Immature natural killer cell (primary cell): ENCODE measurements at places on chromosomes 5 and 9. TPM values are rescaled to one million over a fixed set of nuclear protein-coding genes. Genes with fewer than 3 reads are reported as not detected.

Gene CYSTM1
- 7.1 TPM for polyA plus RNA-seq

DNA sequence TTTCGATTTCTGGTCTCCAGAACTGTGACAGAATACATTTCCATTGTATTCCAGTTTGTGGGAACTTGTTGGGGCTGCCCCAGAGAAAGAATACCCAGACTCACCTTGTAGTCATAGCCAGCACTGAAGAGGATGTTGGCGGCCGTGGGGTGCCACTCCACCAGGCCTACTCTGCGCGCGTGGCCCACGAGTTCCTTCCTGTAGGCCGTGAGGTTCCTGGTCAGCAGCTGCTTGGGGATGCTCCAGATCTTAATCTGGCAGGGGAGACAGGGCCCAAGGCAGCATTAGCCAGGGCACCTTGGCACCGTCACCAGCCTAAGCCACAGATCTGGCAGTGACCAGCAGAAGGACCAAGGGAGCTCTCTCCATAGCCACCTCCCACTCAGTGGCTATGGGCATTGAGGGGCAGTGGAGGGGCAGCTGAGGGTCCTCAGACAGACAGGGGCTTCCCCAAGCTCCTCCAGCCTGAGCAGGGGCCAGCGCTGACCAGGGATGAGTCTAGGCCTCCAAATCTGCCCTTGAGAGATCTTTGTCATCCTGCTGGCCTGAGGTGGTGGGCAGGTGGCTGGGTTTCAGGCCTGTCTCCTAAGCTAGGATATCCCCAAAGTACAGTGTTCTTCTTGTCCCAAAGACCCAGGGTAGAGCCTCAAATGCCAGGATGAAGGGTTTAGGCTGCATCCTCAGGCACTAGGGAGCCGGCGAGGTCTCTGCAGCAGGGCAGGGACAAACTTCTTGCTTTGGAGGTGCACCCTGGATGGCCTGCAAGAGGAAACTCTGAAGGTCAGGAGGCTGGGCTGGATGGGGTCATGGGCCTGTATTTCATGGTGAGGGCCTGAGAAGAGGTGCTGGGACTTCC lies 15.9 kb upstream of the TRIM14 start:
- no peaks in the 10 kb centered on the region for H3K4me1 ChIP-seq
- no peaks in the 10 kb centered on the region for H3K36me3 ChIP-seq
- H3K27me3 ChIP-seq, result no peaks in the 10 kb centered on the region
- no peak overlapping the region for H3K27ac ChIP-seq
- H3K4me3 ChIP-seq, result no peak overlapping the region

Gene NUTM2G
- not detected for polyA plus RNA-seq

GRCh38 chr5:43592363-43592762 lies 10.6 kb upstream of the NNT start:
- no peaks in the 10 kb centered on the region for H3K27me3 ChIP-seq
- peaks cover 8% of the 10 kb centered on the region for H3K36me3 ChIP-seq
- no peak overlapping the region for H3K4me3 ChIP-seq
- H3K27ac ChIP-seq, result no peak overlapping the region

Gene PCDHGA1
- polyA plus RNA-seq, result not detected

DNA sequence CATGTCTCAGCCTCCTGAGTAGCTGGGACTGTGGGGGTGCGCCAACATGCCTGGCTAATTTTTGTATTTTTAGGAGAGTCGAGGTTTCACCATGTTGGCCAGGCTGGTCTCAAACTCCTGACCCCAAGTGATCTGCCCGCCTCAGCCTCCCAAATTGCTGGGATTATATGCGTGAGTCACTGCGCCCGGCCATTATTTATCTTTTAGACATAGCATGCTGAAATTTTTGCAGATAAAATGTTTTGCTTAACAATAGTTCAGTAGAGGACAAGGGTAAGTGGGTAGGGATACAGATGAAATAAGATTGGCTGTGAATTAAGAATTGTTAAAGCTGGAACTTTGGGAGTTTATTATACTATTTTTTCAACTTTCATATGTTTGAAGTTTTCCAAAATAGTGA lies 150.8 kb upstream of the GRHPR start:
- peaks cover 18% of the 10 kb centered on the region for H3K36me3 ChIP-seq
- H3K4me3 ChIP-seq, result no peak overlapping the region
- peaks cover 6% of the 10 kb centered on the region for H3K4me1 ChIP-seq
- no peak for DNase-seq

DNA sequence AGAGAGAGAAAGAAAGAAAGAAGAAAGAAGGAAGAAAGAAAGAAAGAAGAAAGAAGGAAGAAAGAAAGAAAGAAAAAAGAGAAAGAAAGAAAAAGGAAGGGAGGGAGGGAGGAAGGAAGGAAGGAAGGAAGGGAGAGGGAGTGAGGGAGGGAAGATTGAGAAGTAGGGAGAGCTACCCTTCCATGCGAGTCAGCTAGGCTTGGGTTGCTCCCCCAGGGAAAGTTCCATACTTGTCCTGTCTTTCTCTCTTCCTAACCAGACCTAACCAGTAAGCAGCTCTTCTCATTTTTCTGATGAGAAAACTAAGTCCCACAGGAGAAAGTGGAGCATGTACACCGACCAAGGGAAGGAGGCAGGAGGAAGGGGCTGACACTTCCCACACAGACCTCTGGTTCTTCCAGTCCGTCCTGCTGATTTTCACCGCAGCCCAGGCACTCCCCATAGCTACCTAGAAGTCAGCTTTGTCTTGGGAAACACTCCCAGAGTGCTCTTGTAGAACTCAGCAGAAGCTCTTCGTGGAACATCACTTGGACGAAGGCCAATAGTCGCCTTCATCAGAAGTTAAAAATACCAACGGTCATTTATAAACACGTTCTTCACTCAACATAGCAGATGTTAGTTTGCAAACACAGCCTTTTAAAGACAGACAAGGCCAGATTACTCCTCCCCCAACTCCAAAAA lies 29.0 kb upstream of the ENTREP1 start:
- no peak overlapping the region for H3K27ac ChIP-seq
- no peaks in the 10 kb centered on the region for H3K4me1 ChIP-seq
- no peak overlapping the region for H3K4me3 ChIP-seq
- DNase-seq, result no peak

DNA sequence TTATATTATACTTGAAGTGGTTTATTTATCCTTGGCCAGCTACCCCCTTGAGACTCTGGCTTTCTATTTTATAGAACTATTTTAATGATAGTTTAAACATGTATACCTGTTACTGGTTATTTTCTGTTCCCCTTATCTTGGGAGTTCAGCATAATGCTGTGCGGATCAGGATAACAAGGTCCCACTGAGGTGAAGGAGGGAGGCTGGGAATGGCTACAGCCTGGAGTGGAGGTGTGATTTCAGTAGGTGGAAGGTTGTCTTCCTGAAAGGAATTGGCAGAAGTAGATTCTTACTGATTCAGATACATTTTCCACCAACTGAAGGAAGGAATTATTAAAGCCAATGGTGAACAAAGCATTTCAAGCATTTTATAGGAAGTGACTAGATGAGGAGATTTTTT lies 38.9 kb downstream of the PAM start:
- no peaks in the 10 kb centered on the region for H3K27me3 ChIP-seq
- peak overlapping the region; percentile 31 for H3K27ac ChIP-seq
- no peak overlapping the region for H3K4me3 ChIP-seq
- H3K36me3 ChIP-seq, result peaks cover 4% of the 10 kb centered on the region
